ENCODE measurements at places on chromosomes 5 and 9.

GRCh38 chr5:79886456-79886855, 104.6 kb downstream of the MTX3 start:
- DNase-seq: no peak

GRCh38 chr9:128689820-128690683, 1.0 kb downstream of the SET start:
- DNase-seq: no peak

DNA sequence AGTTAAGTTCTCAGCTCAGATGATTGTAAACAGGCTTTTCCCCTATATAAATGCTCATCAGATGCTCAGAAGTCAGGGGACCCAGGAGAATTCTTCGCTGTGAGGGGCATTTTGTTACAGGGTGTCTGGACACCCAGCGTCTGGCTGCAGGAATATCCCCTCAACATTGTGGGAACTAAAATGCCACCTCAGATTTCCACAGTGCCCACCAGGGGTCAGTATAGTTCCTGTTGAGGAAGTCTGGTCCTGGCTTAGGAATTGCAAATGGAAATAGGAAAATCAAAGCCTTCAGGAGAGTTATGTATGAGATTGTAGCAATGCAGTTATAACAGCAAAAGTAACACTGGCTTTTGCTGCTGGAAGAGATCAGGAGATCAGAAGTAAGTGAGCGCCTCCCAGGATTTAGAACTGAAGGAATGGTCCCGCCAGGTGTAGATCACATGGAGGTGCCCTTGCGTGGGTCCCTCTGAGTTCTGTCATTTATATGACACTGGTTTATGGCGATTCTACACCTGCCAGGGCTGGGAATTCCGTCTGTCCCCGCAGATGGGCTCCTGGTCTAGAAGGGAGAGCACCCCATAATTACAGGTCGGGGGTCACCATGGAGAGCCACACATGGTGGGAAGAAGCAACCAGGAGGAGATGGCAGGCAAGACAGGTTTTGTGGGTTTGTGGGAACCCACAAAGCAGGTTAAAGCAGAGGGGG, 47.1 kb upstream of the CTSL start:
- DNase-seq: no peak

GRCh38 chr5:171313481-171314206, 4.6 kb downstream of the TLX3 start:
- DNase-seq: no peak

DNA sequence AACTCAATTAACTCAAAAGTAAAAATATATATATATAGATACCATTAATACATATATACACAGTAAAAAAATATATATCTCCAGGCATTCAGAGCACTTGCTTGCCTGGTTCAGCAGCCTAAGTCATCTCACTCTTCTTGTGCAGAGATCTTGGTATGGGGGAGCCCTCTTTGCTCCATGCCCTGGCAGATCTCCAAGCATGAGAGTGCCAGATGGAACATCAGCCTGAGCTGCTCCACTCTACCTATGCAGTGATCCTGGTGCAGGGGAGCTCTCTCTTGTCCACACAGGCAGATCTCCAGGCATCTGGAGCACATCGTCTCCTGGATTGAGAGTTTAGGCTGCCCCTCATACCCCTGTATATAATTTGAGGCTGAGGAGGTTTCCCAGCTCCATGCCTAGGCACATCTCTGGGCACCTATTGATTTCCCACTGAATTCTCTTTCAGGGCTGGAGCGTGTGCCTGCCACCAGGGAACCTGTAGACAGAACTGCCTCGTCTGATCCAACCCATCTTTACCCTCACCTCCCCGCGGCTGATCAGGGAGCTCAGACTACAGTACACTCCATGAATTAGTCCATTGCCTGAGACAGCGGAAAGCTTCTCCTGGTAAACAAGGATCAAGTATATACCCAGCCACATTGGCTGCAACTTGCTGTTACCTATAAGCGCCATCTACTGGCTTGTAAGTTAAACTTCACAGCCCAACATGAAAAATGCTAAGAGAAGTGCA, 342.4 kb upstream of the GRIA1 start:
- no peak for DNase-seq

DNA sequence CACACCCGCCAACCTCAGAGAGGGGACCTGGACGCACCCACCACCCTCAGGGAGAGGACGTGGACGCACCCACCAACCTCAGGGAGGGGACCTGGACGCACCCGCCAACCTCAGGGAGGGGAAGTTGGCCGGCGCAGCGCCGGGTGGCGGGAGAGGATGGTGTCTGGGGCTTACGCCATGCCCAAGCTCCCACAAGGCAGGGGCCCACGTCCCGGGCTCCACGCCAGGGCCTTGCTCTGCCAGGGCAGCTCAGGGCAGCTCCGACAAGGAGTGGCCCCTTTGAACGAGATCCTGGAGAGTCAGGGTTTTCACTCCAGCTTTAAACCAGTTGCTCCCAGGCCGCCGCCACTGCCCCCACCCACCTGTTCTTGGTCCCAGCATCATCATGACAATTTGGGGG, 32.2 kb upstream of the SLC12A7 start:
- no peak for DNase-seq

GRCh38 chr5:151745071-151745705, 13.2 kb downstream of the ATOX1 start:
- DNase-seq: no peak

DNA sequence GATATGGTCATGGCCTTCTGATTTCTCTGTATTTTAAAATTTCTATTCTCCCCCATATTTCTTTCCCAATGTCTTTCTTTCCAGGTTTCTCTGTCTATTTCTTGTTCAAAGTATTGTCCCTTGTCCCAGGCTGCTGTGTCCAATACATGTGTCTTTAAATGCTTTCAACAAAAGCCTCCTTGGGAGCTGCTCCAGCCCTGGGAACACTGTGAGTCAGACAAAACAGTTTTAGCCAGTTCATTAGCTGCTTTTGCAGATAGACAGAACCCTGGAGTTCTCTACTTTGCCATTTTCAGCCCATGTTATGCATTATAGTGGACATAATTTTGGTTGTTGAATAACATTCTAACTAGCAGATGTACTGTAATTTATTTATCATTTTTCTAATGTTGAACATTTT, 20.5 kb upstream of the JAK2 start:
- DNase-seq: no peak

GRCh38 chr9:4126996-4127395, 172.9 kb downstream of the GLIS3 start:
- DNase-seq: no peak

DNA sequence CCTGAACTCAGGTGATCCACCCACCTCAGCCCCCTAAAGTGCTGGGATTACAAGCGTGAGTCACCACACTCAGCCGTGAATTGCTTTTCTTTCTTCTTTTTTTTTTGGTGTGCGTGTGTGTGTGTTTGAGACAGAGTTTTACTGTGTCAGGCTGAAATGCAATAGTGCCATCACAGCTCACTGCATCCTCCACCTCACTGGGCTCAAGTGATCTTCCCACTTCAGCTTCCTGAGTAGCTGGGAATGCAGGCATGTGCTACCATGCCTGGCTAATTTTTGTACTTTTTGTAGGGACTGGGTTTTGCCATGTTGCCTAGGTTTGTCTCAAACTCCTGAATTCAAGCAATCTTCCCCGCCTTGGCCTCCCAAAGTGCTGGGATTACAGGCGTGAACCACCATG, 113.7 kb upstream of the HAPLN1 start:
- DNase-seq: no peak

GRCh38 chr5:72691751-72692150, 124.7 kb upstream of the TNPO1 start:
- no peak for DNase-seq

DNA sequence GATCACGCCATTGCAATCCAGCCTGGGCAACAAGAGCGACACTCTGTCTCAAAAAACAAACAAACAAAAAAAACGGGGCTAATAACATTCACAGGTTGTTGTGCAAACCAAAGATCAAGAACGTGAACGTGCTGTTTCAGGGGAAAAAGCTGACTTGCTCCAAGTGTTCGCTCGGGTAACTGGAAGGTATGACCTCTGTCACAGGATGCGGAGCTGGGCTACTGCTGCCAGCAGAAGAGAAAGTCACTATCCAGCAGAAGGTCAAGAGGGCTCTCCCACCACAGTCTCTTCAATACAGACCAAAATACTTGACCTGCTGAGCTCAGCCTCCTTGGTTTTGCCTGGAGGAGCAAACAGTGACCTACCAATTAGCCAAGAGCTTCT, 59.7 kb downstream of the ABCA1 start:
- no peak for DNase-seq

DNA sequence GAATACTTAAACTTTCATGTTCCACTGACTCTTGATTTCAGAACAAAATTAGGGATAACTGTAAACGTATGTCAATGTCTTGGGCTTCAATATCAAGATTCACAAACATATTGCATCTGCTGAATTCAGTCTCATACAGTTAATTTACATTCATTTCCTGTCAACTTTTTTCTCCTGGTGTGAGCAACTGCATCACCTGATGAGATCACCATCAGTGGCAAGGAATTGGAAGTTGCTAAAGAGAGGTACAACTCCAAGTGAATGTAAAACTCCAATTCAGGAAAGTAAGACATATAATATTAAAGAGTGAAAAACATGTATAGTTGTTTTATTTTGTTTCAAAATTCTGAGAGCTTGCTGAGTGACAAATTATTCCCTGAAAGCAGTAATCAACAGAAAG, 1336.2 kb upstream of the C9orf72 start:
- no peak for DNase-seq

DNA sequence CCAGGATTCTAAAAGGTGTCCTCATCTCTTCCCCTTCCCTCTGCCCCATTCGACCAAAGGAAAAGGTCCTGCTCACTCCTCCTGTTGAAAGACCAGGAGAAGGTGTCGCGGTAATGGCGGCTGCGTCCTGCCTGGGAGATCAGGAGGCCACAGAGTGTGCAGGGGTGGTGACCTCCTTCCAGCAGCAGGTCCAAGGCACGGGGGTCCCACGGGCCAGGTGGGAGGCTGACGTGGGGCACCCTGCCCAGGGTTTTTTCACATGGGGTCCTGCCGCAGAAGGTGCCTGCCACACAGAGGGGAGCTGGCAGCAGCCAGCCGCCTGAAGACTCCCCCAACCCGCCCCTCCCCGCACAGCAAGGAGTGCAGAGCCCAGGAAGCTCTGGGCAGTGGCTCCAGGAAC, 22.2 kb upstream of the ADAMTS2 start:
- DNase-seq: no peak

DNA sequence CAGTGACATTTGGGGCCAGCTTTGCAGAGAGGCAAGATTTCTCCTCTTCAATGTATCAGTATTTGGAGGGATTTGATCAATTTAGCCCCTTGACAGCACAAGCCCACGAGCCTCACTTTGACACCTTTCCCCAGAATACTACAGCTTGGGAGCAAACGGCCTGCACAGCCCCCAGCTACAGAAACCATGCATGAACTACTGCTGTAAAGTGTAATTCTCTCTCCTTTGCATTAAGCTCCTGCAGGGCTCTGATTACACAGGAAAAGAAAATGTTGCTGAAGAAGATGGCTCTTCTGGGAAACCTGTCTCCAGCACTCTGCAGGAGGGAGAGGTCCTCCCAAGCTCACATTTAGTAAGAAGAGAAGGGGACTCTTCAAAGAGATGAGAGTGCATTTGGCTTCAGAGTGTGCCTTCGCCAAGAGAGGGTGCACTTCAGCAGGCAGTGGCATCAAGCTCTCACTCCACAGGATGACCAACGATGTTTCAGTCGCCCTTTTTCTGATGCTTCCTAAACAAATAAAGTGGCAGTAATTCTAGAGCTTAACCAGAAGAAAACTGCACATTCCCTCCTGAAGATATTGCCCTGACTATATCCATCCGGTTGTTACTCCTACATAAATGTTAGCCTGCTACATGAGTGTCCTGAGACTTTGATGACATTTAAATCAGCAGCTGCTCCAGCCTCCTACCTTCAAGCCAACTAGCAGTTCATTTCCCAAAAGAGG, 272.2 kb downstream of the AUH start:
- no peak for DNase-seq

GRCh38 chr5:171462928-171463861, 43.7 kb downstream of the FGF18 start:
- no peak for DNase-seq

DNA sequence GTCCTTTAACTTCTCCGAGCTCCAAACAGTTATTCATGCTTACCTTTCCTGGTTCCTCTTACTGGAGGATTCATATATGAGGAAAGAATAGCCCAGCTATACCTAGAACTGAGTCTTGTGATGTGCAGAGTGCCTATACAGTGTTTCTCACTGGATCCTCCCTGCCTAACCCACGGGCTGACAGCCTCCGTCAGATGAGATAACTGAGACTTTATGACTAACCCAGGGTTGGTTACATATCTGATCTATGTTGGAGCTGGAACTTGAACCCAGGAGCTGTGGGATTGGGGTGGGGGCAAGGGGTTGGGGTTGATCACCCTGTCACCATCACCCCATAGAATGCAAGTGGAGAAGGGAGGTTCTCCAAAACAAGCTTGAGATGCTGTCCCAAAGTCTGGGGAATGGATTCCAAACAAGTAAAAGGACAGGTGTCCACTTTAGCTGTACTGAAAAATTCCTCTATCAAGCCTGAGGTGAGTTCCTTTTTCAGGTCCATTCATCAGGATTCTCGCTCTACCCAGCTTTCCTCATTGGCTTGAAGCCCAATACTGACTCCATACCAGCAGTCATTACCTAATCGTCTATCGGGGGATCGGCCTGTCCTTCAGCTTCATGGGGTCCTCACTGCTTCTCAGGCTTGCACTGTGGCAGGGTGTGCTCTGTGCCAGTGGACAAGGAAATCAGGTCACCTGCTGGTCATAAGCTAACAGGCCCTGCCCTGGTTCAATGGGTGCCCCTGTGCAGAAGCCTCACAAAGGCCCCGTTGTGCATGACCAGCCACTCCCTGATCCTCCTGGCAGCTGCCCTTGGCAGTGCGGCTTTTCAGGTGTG, 100.6 kb downstream of the ARHGAP26 start:
- no peak for DNase-seq

DNA sequence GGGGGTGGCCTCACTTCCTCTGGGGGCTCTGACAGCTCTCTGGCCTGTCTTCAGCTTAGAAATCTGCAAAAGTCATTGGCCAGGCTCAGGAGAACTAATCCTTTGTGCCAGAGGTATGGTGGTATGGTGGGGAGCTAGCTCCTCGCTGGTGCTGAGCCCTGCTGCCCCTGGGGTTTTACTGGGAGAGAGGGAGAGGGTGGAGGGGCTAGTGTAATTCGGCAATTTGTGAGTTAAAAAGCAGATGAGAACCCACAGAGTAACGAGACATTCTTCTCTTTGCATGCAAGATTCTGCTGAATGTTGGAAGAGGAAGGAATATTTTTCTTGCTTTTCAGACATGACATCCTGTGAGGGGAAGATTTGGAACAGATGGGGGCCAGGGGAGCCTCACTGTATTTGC, 65.5 kb upstream of the SPRY4 start:
- no peak for DNase-seq

Measured in stimulated activated CD8-positive, alpha-beta memory T cell treated with anti-CD3 and anti-CD28 coated beads, Interleukin-15, amount 100 ng/mL, for 1 hour (primary cell).